ENCODE measurements at places on chromosomes 3 and 15. TPM values are rescaled to one million over a fixed set of nuclear protein-coding genes. Genes with fewer than 3 reads are reported as not detected.
A peak's percentile ranks its signal among the peaks of the same experiment; 100 is the strongest.

DNA sequence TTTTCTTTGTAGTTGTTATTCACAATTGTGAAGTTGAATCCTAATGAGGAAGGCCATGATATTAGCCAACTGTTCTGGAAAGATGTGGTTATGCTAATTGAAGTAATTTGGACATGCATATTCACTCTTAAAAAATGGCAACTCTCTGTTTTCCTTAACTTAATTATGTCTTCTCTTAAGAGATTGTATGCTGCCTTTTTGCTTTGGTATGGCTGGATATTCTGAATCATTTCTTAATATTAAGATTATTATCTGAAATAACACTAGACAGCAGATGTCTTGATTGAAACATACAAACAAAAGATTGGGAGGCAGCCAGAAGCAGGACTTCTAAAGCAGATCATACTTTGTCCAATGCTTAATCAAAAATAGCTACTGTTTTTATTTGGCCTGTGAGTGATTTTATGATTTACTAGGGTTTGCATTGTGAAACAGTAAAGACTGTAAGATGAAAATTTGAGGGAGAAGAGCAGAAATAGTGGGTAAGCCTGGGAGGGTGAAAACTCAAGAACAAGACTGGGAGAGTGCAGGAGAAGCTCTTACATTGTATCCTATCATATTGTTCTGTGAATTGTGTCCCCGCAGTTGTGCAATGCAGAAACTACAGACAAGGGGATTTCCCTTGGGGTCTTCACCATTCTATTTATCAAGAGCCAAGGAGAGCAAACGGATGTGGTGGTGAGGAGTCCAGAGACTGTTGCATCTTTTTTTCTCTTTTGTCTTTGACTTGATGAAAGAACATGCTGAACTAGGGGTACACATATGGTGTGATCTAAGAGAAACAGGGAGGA lies 554.8 kb downstream of the TUSC7 start:
- no peaks in the 10 kb centered on the region for H3K4me1 ChIP-seq
- H3K27ac ChIP-seq: no peak overlapping the region
- DNase-seq: no peak
- no peaks in the 10 kb centered on the region for H3K27me3 ChIP-seq
- H3K36me3 ChIP-seq: no peaks in the 10 kb centered on the region

- no peaks in the 10 kb centered on the region for H3K36me3 ChIP-seq
- H3K4me1 ChIP-seq: no peaks in the 10 kb centered on the region
- H3K4me3 ChIP-seq: no peak overlapping the region
- no peaks in the 10 kb centered on the region for H3K27me3 ChIP-seq
- no peak overlapping the region for H3K27ac ChIP-seq
Observed at GRCh38 chr3:21989341-21990042, 238.5 kb upstream of the ZNF385D start.

DNA sequence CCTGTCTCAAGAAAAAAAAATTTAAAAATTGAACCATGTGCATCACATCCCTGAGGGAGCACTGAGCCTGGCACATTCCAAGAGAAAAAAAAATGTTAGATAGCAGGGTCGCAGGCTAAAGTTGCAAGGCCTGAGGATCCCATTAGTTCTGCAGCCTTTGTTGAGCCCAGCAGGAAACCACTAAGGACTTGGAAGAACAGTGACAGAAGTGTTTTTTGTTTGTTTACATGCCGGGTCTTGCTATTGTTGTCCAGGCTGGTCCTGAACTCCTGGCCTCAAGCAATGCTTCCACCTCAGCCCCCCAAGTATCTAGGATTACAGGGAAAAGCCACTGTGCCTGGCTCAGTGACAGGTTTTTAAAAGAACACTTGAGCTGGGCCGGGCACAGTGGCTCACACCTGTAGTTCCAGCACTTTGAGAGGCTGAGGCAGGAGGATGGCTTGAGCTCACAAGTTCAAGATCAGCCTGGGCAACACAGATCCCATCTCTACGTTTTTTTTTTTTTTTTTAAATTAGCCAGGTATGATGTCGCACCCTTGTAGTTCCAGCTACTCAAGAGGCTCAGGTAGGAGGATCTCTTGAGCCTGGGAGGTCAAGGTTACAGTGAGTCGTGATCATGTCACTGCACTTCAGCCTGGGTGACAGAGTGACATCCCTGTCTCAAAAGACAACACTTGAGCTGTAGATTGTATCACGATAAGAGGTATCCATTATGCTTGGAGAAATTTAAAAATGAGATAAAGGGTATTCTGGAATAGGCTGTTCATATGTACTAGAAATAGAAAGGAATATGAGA lies 15.2 kb downstream of the CHAC1 start:
- no peaks in the 10 kb centered on the region for H3K36me3 ChIP-seq
- peaks cover 5% of the 10 kb centered on the region for H3K27me3 ChIP-seq
- no peak for DNase-seq
- peaks cover 4% of the 10 kb centered on the region for H3K4me1 ChIP-seq
- no peak overlapping the region for H3K4me3 ChIP-seq

CHDH gene
- 0.17 TPM for total RNA-seq

RTP1 gene
- total RNA-seq: not detected

DNA sequence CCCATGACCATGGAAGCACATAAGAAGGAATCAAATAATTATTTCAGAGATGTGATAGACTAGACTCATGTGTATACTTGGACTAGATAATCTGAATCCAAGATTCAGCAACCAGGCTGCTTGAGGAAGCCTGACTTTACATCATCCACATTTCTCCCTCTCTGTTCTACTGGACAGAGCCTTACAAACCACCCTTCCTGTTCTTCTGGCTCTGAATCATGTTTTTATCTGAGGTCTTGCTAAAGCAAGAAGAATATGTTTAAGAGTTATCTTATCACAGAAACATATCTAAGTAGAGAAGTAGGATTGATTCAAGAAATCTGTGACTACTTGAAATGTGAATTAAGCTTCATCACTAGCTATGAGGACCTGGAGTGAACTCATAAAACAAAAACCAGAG lies 71.1 kb upstream of the SLC24A5 start:
- no peaks in the 10 kb centered on the region for H3K4me1 ChIP-seq
- no peak overlapping the region for H3K4me3 ChIP-seq
- H3K27me3 ChIP-seq: peaks cover 5% of the 10 kb centered on the region
- DNase-seq: no peak
- H3K36me3 ChIP-seq: no peaks in the 10 kb centered on the region

ABTB1 gene
- 63.4 TPM for total RNA-seq

DNA sequence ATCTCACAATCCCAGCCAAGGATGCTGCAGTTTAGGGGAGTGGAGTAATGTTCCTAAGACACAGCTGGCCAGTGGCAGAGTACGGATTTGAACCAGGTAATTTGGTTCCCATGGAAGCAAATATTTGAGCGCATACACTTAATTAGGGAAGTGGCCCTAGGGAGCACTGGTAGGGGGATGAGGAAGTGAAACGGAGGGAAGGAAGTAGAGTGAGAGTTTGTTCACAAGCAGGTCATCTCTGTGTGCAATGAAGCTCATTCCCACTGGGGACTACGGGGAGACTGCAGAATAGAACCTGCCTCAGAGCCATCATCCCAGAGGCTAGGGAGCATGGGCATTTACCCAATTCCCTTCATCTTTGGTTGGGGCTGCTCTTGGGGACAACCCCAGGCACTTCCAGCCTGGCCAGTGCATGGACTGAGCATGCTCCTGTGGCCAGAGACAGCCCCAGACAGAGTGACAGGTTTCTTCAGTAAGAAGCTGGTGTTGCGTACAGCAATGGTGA lies 317.2 kb upstream of the PROK2 start:
- H3K27ac ChIP-seq: no peak overlapping the region
- peaks cover 20% of the 10 kb centered on the region for H3K4me1 ChIP-seq
- no peak for DNase-seq
- no peak overlapping the region for H3K4me3 ChIP-seq
- H3K36me3 ChIP-seq: no peaks in the 10 kb centered on the region
- H3K27me3 ChIP-seq: peaks cover 5% of the 10 kb centered on the region

DNA sequence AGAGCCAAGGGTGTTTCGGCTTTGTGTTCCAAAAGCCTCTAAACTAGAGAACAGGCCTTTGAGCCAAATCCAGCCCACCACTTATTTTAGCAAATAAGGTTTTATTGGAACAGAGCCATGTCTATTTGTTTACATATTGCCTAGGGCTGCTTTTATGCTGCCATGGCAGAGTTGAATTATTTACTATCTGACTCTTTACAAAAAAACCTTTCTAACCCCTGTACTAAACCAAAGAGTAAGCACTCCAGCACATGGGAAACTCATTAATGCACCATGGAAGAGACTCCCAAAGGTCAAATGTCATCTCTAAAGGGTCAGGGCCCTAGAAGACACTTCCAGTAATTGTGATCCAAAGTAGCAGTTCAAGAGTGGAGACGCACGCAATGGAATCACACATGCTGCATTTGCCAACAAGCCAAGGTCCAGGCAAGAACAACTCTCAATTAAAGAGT lies 22.3 kb downstream of the OSBPL10 start:
- H3K4me3 ChIP-seq: no peak overlapping the region
- H3K4me1 ChIP-seq: peaks cover 5% of the 10 kb centered on the region
- peaks cover 8% of the 10 kb centered on the region for H3K27me3 ChIP-seq

GRCh38 chr3:106013971-106014370 lies 145.2 kb upstream of the CBLB start:
- H3K4me3 ChIP-seq: no peak overlapping the region
- no peak overlapping the region for H3K27ac ChIP-seq
- no peaks in the 10 kb centered on the region for H3K27me3 ChIP-seq
- peaks cover 21% of the 10 kb centered on the region for H3K4me1 ChIP-seq

GRCh38 chr15:64774629-64775493 lies 528 bp downstream of the RBPMS2 start:
- no peak overlapping the region for H3K27ac ChIP-seq
- no peaks in the 10 kb centered on the region for H3K36me3 ChIP-seq
- peak overlapping the region; percentile 18 for H3K4me3 ChIP-seq
- H3K4me1 ChIP-seq: no peaks in the 10 kb centered on the region

- H3K27me3 ChIP-seq: no peaks in the 10 kb centered on the region
- peaks cover 55% of the 10 kb centered on the region for H3K36me3 ChIP-seq
- peak overlapping the region; percentile 99 for H3K27ac ChIP-seq
- peak overlapping the region; percentile 99 for H3K4me3 ChIP-seq
Observed at GRCh38 chr3:50336452-50337174, 4.0 kb downstream of the RASSF1 start.

C3orf22 gene
- not detected for total RNA-seq

GRCh38 chr3:51422211-51422610 lies 31.1 kb downstream of the RBM15B start:
- no peak overlapping the region for H3K4me3 ChIP-seq
- peaks cover 10% of the 10 kb centered on the region for H3K36me3 ChIP-seq
- H3K27ac ChIP-seq: peak overlapping the region; percentile 37
- H3K27me3 ChIP-seq: no peaks in the 10 kb centered on the region
- peaks cover 4% of the 10 kb centered on the region for H3K4me1 ChIP-seq

DNA sequence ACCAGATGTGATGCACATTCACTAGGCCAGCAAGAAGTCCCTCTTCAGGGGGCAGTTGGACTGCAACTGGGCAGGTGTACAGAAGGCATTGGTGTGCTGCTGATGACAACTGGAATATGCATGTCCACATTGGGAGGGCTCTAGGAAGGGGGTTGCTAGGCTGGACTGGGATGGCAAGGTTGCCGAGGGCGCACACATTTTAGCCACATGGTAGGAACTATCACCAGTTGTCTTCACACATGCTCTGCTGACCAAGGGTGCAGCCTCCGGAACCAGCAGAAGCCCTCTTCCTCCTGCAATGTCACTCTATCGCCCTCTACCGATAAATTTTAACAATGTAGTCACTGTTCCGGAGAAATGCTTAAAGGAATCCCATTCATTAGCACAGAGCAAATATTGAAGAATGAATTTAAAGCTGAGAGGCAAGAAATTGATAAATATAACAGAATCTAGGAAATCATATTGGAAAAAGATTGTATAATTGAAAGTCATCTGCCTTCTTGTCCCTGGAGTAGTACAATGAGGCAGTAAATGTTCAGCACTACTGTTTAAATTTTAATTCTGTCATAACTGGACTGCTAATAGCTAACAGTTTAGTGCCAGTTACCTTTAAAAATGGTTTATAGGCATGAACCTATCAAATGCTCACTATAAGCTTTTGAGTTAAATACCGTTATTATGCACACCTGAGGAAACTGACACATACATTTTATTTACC lies 22.6 kb upstream of the LYSMD4 start:
- no peaks in the 10 kb centered on the region for H3K36me3 ChIP-seq
- H3K4me1 ChIP-seq: peaks cover 6% of the 10 kb centered on the region
- H3K4me3 ChIP-seq: no peak overlapping the region
- DNase-seq: peak; percentile 46

- no peak for DNase-seq
- no peaks in the 10 kb centered on the region for H3K36me3 ChIP-seq
- H3K4me1 ChIP-seq: no peaks in the 10 kb centered on the region
- no peaks in the 10 kb centered on the region for H3K27me3 ChIP-seq
Observed at GRCh38 chr15:86329311-86330013, 249.8 kb downstream of the AGBL1 start.

DNA sequence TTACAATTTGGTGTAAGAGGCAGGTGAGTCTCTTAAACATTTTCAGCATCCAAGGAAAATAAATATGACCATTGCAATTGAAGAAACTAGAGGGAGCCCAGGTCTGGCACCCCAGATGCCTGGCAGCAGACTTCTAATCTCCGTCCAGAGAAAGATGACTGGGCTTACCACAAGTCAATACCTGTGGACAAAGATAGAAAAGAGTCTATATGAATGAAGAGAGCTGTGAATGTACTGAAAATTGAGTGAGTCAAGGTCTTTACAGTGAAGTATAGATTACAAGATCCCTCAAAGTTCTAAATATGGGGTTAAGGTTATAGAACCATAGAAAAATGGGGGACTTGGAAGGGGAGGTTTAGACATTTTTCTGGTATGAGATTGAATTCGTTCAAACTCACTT lies 827.4 kb upstream of the NR2F2 start:
- H3K27me3 ChIP-seq: peaks cover 22% of the 10 kb centered on the region
- H3K4me1 ChIP-seq: peaks cover 15% of the 10 kb centered on the region
- H3K36me3 ChIP-seq: no peaks in the 10 kb centered on the region
- no peak overlapping the region for H3K4me3 ChIP-seq
- DNase-seq: no peak

ARHGAP11A gene
- 108 TPM for total RNA-seq

GRCh38 chr3:111336511-111336910 lies 205.5 kb upstream of the CD96 start:
- H3K27ac ChIP-seq: peak overlapping the region; percentile 39
- no peak for DNase-seq
- H3K4me1 ChIP-seq: peaks cover 24% of the 10 kb centered on the region
- peaks cover 8% of the 10 kb centered on the region for H3K36me3 ChIP-seq
- no peaks in the 10 kb centered on the region for H3K27me3 ChIP-seq
